ENCODE measurements at places on chromosomes 12 and 14.

DNA sequence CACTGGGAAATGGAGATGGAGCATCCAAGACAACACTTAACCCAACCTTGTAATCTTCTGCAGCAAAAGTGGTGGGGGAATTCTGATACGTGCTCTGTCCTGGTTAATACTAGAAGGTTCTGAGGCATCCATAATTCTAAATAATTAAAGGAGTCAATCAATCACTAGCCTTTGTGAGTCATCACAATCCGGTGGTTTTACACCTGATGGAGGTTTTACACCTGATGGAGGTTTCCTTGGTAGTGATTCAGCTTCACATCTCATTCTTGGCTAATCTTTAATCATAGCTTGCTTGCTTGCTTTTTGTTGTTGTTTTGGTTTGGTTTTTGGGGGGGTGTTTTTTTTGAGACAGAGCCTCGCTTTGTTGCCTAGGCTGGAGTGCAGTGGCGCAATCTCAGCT, 343.4 kb downstream of the DPF3 start:
- no peak for DNase-seq

GRCh38 chr14:20470603-20470901, 1.3 kb downstream of the PNP start:
- DNase-seq = no peak

GRCh38 chr14:85531141-85531586, 1.2 kb downstream of the FLRT2 start:
- DNase-seq = peak; percentile 74

- no peak for DNase-seq
Observed at GRCh38 chr14:103298620-103299019, 35.4 kb upstream of the EIF5 start.

GRCh38 chr12:26164118-26164517, 31.3 kb upstream of the SSPN start:
- no peak for DNase-seq

GRCh38 chr14:99538275-99538674, 57.1 kb downstream of the CCNK start:
- DNase-seq = peak; percentile 63

DNA sequence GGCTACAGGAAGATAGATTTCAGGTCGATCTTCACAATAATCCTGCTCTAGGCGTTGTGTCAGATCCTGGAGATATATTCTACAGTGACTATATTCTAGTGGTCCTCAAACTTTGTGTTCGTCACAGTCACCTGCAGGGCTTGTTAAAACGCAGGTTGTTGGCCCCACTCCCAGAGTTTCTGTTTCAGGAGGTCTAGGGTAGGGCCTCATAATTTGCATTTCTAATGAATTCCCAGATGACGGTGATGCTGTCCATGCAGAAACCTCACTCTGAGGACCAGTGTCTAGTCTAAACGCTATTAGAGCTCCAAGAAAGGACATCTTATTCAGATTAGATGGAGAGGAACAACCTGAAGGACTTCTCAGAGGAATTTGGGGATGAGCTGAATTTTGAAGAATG, 13.2 kb upstream of the SLC6A13 start:
- no peak for DNase-seq

DNA sequence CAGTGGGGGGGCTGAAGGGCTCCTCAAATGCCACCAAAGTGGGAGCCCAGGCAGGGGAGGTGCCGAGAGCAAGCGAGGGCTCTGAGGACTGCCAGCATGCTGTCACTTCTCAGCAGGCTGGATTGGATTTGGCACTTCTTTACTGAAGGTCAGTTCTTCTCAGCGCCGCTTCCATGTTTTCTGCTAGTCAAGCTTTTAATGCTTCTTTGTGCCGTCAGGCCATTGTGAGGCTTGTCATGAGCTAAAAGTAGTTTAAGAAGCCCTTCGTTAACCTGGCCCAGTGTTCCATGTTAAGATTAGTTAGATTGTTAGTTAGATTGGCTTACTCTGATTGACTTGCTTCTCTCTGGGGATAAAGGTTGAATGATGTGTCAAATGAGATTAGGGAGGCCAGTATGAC, 13.4 kb downstream of the GABARAPL1 start:
- DNase-seq = no peak

GRCh38 chr14:48983351-48983888, 602.8 kb downstream of the RPS29 start:
- DNase-seq = no peak

DNA sequence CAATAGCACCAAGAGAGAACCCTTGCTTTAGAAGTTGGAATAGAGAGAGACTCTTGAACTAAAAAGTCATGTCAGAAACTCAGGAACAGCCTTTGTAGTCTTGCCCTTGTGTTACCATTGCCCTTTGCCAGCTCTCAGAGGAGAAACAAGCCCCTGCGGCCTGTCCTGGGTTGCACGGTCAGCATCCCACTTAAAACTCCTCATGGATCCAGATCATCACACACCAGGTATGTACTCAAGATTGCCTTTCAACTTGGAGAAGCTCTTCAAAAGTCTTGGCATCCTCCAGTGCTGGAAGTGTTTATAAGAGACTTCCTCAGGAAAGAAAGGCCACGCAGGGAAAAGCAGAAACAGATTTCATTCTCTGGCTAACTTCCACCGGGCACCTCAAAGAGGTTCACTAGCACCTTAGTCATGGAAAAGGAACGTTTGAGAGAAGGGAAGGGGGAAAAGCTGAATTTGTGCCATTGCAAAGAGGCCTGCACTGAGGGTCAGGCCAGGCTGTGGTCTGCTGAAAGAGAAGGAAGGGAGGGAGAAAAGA, 594.2 kb downstream of the MED13L start:
- DNase-seq = no peak

- DNase-seq = no peak
Observed at GRCh38 chr14:24075485-24076301, 4.3 kb downstream of the CPNE6 start.

DNA sequence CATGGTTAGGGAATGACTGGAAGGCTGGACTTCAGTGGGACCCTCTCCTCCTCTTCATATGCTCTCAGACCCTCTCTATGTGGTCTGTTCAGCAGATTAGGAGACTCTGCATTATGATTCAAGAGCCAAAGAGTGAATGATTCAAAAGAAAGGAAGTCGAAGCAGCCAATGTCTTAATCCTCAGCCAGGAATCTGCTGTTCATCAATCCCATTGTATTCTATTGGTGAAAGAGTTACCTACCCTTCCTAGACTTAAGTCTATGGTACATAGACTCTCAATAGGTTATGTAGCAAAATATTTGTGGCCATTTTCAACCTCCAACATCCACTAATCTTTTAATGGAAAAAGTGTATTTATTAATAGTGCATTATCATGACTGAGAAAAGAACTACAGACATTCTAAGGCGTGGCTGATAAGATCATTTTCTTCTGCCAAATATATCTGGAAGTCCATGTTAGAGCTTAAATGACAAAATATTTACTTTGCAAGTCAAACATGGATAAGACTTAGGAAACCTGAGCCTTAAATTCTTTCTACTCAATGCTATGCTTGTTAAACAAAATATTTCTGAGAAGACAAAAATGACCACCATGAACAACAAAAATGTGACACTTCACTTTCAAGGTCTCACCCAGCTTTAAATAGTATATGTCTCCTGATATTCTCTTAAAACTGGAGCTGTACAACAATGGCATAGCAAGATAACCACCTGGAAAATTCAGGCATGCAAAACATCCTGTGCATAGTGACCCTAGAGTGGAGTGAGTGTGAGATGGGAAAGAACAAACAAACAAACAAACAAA, 1100.6 kb downstream of the GALC start:
- DNase-seq = no peak

GRCh38 chr12:89960011-89960507, 251.4 kb upstream of the ATP2B1 start:
- DNase-seq = no peak

GRCh38 chr12:47757840-47758583, 668 bp downstream of the RAPGEF3 start:
- peak; percentile 83 for DNase-seq

GRCh38 chr12:74424778-74425177, 112.9 kb upstream of the ATXN7L3B start:
- no peak for DNase-seq

DNA sequence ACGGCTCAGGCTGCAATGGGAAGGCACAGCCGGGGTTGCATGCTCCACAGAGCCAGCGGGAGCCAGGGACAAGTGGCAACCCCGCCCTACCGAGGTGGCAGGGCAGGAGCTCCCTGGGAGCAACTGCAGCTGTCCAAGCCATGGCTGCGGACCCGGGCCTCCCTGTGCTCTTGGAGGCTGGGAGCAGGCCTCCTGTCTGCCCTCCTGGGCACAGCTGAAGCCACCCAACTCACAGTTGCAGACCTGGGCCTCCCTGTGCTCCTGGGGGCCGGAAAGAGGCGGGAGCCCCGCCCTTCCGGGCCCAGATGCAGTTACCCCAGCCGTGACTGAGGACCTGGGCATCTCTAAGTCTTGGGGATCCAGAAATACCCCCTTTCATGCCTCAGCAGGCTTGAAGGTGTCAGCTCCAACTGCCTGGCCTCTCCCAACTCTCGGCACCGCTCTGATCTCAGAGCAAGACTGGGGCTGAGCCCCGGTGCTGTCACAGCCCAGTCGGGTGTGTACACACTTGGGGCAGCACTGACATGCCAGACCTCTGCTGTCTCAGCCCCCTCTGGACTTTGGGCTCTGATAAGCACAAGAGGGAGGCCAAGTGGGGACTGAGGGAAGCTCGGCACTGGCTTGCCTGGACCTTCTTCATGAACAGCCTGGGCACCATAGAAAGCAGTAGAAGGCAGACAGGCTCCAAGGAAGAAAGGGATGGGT, 7.5 kb upstream of the RASSF9 start:
- DNase-seq = peak; percentile 35

GRCh38 chr14:103834956-103835355, 12.4 kb downstream of the PPP1R13B start:
- DNase-seq = no peak

DNA sequence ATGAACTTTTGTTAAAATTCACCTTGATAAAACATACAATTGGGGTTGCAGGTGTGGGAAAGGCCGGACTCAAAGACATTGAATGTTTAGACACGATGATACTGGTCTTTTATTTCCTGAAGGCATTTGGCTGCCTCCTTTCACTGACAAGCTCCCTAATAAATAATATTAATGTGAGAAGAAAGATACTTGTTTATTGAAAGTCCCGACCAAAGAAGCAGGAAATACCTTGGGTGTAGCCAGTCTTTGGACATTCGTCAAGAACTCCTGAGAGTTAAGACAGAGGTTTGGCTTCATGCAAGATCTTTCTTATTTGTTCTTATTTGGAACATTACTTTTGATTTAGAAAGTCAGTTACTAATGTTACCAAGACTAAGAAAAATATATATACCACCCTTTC, 1133.8 kb upstream of the SEL1L start:
- DNase-seq = no peak

DNA sequence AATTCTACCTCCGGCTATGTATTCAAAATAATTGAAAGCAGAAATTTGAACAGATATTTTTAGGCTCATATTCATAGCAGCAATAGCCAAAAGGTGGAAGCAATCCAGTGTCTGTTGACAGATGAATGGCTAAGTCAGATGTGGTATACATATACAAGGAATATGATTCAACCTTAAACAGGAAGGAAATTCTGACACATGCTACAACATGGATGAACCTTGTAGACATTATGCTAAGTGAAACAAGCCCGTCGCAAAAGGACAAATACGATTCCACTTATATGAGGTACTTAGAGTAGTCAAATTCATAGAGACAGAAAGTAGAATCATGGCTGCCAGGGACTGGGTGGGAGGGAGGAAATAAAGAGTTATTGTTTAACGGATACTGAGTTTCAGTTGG, 331.6 kb downstream of the PCNX1 start:
- DNase-seq = no peak

DNA sequence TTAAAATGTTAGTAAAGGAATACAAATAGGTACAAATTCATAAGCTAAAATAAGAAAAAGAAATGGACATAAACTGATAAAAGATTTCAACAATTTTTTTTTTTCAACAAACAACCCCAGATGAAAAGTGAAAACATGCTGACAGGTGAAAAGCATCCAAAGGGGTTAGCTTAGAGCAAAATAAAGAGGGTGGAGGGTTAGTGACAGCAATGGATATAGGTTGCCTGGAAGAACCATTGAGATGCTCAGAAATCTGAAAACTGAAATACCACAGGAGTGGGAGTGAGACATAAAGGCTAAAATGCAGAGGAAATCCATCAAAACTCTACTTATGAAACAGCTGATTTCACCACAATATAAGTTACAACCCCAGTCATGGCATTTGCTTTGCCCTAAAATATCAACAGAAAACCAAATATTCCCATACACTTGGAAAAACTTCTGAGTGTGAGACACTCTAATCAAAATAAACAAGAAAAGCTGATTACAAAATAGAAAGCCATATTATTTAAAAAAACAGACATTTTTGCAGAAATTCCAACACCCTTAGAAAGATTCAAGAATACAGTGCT, 136.3 kb upstream of the PLEKHG7 start:
- no peak for DNase-seq

DNA sequence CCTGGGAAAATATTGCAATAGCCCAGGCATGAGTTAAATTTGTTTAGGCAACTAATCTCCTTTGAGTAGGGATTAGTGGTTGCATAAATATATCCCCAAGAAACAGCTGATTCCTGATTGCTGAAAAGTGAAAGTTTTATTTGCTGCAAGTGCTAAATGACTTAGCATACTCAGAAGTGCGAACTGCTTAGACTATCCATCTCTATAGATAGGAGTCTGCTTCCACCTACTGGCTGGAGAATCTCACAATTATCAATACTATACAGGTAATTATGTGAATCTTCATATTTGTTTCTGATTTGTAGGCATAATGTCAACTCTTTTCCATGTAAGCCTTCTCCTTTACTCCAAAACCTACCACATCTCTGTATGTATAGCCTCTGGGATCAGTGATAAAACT, 12.0 kb upstream of the SLCO1B3 start:
- no peak for DNase-seq

- DNase-seq = peak; percentile 66
Observed at GRCh38 chr12:1660304-1661187, 30.3 kb upstream of the ADIPOR2 start.

GRCh38 chr14:89941830-89942377, 12.6 kb downstream of the EFCAB11 start:
- DNase-seq = no peak

DNA sequence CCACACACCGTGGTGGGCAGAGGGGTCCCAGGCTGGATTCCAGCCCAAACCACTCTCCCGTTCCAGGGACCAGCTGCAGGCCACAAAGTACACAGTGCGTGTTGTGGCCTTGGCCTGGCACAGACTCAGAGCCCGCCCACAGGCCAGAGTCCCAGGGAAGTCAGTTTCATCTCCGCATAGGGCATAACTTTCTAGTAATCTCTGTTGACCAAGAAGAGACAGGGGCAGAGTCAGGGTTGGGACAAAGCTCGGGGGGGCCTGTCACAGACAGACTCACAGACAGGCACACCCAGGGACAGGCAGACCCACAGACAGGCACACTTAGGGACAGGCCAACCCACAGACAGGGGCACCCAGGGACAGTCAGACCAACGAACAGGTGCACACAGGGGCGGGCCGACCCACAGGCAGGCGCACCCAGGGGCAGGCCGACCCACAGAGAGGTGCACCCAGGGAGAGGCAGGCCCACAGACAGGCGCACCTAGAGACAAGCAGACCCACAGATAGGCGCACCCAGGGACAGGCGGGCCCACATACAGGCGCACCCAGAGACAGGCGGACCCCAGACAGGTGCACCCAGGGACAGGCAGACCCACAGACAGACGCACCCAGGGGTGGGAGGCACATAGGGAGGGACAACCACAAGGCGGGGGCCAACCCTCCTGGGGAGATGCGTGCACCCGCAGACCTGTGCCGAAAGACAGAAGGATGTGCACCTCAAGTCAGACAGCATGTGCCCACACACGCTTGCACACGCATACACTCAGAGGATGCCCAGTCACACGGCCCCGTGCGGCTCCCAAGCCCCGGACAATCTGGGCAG, 323.3 kb upstream of the RTL1 start:
- DNase-seq = no peak

GRCh38 chr14:70908935-70909641, 1.8 kb downstream of the PCNX1 start:
- DNase-seq = no peak
